ENCODE measurements at places on chromosomes 1 and 21. TPM values are rescaled to one million over a fixed set of nuclear protein-coding genes. Genes with fewer than 3 reads are reported as not detected.
A peak's percentile ranks its signal among the peaks of the same experiment; 100 is the strongest.

DNA sequence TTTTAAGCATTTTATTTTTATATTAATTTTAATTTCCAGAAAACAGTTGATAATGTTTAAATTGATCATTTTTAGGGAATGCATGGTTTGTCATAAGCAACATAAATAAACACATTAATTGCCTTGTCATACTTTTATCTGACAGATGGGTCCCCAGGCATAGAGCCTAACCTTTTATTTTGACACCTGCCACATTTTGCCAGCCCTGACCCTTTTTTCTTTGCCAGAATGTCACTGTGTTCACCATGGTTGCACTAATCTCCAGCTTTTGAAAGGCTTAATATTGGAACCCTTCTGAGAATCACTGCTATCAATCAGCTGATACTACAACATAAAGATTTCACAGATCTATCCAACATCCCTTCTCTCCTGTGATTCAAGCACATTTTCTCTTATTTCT lies 56.0 kb upstream of the DPYD start:
- no peak overlapping the region for H3K4me3 ChIP-seq
- no peaks in the 10 kb centered on the region for H3K27me3 ChIP-seq
- H3K4me1 ChIP-seq: no peaks in the 10 kb centered on the region
- H3K27ac ChIP-seq: no peak overlapping the region
- H3K36me3 ChIP-seq: no peaks in the 10 kb centered on the region
- no peak for DNase-seq

GRCh38 chr21:40047211-40047610 lies 180.0 kb downstream of the PCP4 start:
- H3K4me1 ChIP-seq: no peaks in the 10 kb centered on the region
- DNase-seq: no peak
- H3K27me3 ChIP-seq: no peaks in the 10 kb centered on the region
- H3K27ac ChIP-seq: no peak overlapping the region
- no peak overlapping the region for H3K4me3 ChIP-seq
- no peaks in the 10 kb centered on the region for H3K36me3 ChIP-seq

DNA sequence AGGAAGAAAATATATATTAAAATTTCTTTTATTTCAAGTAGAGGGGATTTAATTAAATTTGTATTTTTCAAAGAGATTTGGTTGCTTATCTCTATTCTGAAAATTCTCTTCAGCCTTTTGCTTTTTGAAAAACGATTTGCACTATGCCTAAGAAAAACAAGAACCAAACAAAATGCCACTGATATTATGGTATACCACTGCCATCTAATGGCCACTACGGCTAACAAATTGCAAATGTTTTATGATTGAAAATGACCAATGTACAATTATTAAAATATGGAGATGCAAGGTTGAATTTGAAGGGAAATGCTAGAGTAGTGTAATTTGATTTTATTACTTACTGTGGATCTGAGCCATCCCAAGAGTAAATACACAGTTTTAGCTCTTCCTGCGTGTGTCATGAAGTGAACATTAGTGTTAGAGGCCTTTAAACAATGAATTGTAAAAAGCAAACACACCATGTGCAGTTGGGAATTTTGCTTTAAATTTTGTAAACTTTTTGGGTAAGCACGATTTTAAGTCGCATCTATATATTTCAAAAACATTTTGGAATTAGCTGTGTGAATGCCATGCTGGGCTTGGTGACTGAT lies 137.4 kb upstream of the USP25 start:
- H3K36me3 ChIP-seq: no peaks in the 10 kb centered on the region
- no peaks in the 10 kb centered on the region for H3K4me1 ChIP-seq

GRCh38 chr1:101506541-101507164 lies 269.8 kb downstream of the S1PR1 start:
- DNase-seq: peak; percentile 24
- no peak overlapping the region for H3K27ac ChIP-seq
- no peaks in the 10 kb centered on the region for H3K27me3 ChIP-seq
- H3K4me3 ChIP-seq: no peak overlapping the region
- H3K4me1 ChIP-seq: no peaks in the 10 kb centered on the region
- no peaks in the 10 kb centered on the region for H3K36me3 ChIP-seq

- no peaks in the 10 kb centered on the region for H3K27me3 ChIP-seq
- H3K36me3 ChIP-seq: no peaks in the 10 kb centered on the region
- H3K4me3 ChIP-seq: no peak overlapping the region
- no peak for DNase-seq
- peaks cover 16% of the 10 kb centered on the region for H3K4me1 ChIP-seq
Observed at GRCh38 chr1:201169203-201169602, 14.9 kb upstream of the TMEM9 start.

Gene NFASC
- 0.57 TPM for total RNA-seq

Gene TNFRSF18
- total RNA-seq: 56.2 TPM

Measured in HCT116 (cell line).